Stimulated activated CD4-positive, alpha-beta T cell treated with anti-CD3 and anti-CD28 coated beads, Interleukin-1b, Interleukin-23, amount 100 ng/mL, for 1 hour (primary cell): ENCODE measurements at places on chromosomes 16 and 17.

- DNase-seq: no peak
These were observed 21.4 kb downstream of the SERPINF1 start for GRCh38 chr17:1783271-1783670.

GRCh38 chr17:57256708-57257112, 387 bp downstream of the MSI2 start:
- DNase-seq: no peak

GRCh38 chr17:163514-164098, 17.8 kb downstream of the DOC2B start:
- DNase-seq: no peak

- DNase-seq: no peak
These were observed 26.9 kb downstream of the TNS4 start for GRCh38 chr17:40474419-40475002.

GRCh38 chr17:57892820-57893595, 43.2 kb upstream of the MRPS23 start:
- no peak for DNase-seq

- peak; percentile 50 for DNase-seq
These were observed 27.3 kb downstream of the TBC1D16 start for GRCh38 chr17:80008383-80008840.
